ENCODE measurements at places on chromosomes 1 and 21.

DNA sequence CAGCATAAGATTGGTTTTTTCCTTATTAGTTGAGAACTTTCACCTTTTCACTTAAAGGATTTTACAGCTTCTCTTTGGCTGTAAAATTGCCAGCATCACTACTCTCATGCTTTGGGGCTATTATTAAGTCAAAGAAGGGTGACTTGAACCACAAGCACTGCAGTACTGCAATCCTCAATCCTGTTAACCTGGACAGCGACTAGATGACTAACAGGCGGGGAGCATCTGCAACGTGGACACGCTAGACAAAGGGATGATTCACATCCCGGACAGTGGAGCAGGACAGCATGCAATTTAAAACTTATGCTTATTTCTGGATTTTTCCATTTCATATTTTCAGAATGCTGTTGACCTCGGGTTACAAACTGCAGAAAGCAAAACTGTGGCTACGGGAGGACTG lies 8.1 kb downstream of the ARV1 start:
- no peak for DNase-seq

DNA sequence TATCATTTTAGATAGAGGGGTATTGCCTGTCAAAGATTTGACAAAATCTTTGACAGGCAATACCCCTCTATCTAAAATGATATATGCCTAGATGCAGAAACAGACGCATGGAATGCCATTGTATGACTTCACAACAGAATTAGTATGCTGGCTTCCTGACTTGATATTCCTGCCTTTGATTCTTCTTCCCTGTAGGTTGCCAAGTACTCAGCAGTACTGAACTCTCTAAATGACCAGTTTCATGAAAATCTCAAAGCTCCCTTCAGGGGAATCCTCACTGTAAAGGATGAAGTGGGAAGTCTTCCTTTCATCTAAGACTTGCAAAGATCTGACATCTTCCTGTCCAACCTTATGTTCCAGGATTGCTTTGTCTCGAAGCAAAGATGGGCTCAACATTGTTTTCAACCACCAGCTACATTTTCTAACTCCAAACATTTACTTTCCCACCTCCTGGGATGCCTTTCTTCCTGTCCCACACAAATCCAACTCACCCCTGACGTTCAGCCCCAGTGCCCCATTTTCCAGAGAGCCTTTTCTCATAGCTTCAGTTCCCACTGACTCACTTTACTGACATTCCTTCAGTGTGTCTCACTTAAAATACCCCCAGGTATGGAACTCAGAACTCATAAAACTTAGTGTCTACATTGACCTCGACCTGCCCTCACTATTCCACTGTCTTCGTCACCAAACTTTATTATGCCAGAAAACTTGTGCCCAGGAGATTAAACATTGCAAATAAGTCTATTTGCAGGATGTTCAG lies 67.3 kb upstream of the KCNJ6 start:
- no peak for DNase-seq

- DNase-seq = no peak
Measured at GRCh38 chr1:91752324-91752723, 133.6 kb downstream of the TGFBR3 start.

DNA sequence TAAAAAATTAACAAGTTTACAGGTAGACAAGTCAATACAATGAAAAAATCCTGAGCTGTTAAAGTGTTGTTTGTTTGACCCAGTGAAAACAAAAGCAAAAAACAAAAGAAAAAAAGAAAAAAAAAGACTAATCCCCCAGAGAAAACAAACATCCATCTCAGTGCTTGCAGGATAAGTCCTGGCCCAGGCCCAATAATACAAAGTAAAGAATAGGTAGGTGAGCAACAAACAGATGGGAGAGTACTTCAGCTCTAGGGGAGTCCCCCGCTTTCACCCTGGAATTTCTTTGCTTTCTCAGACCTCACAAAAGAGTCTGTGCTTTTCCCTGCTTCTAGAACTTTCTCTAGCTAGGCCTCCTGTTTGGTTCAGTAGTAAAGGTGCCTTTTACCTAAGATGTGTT lies 70.3 kb downstream of the ABCA4 start:
- no peak for DNase-seq

GRCh38 chr1:205324781-205325180 lies 3.2 kb upstream of the NUAK2 start:
- no peak for DNase-seq

- DNase-seq = no peak
Measured at GRCh38 chr1:13494025-13494424, 19.8 kb downstream of the LRRC38 start.

DNA sequence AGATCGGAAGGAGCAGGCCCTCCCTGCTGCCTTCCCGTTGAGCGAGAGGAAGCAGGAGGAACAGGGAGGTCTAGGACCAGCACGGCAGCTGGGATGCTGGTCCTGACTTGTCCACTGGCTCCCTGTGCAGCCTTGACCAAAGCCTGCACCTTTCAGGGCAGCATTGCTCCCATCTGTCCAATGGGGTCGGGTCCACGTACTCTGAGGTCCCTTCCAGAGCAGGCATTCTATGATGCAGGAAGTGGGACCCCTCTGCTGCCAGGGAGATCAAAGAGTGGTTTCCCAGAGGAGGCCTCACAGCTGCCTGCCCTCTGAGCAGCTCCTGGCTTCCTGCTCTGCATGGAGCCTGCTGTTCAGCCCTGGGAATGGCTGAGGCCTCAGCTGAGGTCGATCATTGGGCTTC lies 21.7 kb upstream of the ZNF362 start:
- no peak for DNase-seq

GRCh38 chr21:33136847-33137502 lies 67.0 kb downstream of the OLIG1 start:
- DNase-seq = no peak

DNA sequence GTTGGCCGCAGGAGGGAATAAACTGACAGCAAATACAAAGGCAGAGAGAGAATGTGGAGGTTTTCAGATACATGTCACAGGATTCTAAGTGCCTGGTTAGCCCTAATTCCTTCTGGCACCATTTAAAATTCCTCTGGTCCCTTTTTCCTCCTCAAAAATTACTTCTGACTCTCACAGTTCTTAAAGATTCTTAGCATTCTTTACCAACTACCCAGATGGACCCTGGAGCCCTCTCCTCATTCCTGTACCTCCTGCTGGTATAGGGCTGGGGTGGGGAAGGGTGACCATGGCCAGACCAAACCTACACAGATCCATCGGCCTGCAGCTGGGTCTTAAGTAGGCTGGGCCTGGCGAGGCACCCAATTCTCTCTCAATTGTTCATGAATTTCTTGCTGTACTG lies 7.2 kb downstream of the MKNK1 start:
- DNase-seq = no peak

DNA sequence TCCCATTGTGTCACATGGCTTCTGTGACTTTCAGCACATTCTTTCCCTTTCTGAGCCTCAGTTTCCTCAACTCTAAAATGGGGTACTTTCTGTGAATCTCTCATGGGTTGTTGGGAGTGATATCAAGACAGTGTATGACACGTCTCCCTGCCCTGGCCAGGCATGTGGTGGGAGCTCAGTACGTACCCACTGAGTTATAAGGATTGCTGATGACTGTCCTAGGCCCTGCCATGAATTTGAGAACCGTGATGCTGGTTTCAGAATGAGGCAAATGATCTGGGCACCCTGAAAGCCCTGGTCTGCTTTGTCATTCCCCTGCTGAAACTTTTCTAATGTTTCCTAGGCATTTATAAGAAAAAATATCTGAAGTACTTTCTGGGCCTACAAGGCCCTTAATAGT lies 3.6 kb downstream of the ZNF362 start:
- no peak for DNase-seq

DNA sequence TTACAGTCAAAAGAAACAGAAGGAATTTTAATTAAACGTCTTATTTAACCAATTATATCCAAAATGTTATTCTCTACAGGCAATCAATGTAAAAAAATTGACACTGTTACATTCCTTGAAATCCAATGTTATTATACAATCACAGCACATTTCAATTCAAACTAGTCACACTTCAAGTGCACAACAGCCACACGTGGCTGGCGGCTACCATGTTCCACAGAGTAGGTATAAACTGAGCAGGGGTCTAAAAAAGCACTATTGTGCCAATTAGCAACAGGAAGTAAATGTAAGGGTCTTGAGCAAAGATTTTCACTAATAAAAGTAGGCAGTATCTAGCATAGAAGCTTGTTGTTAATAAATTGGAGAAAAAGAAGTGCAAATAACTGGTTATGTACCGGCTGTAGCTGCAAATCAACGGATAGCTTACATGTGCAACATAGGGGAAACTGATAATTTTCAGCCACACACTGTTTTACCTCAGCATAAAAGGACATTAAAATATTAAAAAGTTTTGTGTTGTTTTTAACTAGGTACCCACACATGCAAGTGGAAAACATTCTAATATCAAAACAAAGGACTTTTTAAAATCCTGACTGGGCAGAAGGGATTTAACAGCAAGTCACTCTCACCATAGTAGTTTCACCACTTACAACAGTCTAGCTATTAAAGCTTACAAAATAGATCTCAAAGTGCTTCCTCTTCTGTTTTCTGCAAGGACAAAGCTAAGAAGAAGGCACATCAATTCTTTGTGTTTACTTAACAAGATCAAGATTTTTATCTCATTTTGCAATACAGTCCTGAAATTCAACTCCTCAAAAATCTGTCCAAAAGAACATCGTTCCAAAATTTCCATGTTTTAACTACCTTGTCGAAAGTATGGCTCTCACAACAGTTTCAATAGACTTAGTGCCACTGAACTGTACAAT lies 2.5 kb downstream of the CSDE1 start:
- peak; percentile 71 for DNase-seq

- DNase-seq = no peak
Measured at GRCh38 chr1:117104986-117105385, 16.6 kb downstream of the TRIM45 start.

DNA sequence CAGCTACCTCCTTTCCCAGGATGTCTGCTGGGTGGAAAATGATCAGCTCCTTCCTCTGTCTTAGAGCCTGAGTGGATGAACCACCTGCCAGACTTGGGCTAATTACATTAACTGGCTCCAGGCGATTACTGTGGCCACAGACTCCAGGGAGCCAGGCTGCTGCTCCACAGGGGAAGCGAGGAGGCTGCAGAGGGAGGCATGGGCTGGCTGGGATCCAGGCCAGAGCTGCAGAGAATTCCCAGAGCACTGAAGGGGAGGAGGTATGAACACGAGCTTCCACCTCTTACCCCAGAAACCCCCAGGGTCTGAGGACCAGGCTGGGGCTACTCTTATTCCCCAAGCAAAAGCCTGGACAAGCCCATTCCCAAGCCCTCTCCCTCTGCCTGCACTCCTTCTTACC lies 136.0 kb upstream of the KLHDC7A start:
- DNase-seq = no peak

GRCh38 chr1:182395906-182396305 lies 4.3 kb upstream of the GLUL start:
- DNase-seq = no peak

DNA sequence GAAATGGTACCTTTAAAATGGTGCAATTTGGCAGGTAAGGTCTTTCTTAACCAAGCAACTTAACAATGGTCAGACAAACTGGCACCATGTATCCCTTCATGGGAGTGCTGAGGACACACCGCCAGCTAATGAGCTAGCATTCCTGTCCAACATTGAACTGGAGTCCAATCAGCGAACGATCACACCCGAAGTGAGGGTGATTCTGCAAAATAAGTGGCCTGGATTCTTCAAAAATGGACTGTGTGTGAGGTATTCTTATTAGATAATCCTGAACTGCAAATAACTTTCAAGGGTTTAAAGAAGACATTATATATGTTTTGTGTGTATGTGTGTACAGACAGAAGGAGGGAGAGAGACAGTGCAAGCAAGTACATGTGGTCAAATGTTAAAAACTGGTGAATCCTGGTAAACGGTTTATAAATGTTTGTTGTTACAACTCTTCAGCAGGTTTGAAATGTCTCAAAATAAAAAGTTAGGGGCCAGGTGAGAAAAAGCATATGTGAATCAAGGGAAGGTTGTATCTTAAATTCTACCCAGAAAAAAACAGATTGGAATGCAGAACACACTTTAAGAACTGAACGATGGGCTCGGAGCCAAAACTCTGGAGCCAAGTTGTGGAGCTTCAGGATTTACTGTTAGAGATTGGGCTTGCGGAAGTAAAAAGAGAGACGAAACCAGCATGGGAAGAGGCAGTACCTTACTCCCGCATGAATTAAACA lies 20.9 kb downstream of the GADD45A start:
- no peak for DNase-seq

DNA sequence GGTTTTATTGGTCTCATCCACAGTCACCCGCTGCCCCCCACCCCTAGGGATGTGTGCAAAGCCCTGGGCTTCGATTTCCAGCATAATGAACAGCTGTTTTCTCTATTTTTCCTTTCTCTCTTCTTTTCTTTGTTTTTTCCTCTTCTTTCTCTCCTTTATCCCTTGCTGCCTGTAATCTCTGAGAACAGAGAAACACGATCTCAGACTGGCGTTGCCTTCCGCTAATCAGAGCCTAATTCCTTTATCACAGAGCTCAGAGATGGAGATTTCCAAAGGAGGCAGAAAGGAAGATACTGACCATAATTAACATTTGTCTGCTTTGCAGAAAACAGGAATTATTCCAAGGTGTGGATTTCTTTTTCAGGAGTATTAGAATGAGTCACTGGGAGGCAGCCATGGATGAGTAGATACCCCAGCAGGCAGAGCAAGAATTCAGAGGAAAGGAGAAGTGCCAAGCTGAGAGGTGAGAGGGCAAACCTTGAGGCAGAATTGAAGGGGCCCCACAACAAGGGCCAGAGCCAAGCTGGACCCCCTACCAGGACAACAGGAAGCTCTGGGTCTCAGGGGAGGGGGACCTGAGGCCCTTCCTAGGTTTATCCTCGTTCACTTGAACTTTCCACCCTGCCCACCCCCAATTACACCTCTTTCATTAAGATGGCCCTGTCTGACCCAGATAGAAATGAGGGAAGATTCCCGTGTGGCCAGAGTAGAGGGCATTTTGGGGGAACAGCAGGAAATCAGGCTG lies 33.3 kb downstream of the MATN1 start:
- DNase-seq = no peak

DNA sequence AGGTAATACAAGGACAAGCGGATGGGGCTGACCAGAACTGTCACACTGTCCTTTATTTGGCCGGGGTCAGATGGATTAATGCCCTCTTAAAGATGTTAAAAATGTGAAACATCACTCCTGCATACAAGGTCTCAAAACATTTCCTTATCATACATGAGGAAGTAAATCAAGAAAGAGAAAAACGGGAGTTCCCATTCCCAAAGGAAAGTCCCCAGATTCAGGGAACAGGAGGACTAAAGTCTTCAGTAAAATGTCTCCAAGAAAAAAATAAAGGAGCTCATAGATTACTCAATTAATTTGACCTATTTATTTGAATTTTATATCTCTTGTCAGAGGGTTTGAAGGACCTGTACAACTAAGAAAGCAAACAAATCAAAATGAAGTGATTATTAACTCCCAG lies 13.4 kb upstream of the HSD11B1 start:
- no peak for DNase-seq

DNA sequence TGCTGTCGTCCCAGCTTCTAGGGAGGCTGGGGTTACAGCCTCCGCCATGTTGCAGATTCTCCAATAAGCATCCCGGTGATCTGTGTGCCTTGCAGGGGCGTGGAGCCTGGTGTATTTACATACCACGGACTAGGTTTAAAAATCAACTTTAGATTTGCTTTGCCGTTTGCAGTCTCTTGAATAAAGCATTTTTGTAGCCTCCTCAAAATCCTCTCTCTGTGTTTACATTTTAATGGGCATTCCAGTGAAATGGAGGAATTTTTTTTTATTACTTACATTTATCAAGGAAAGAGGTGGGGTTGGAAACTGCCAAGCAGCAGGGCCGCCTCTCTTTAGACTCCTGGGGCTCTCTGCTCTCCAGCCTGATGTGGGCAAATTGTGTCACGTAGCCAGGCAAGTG lies 437.5 kb upstream of the VAMP3 start:
- no peak for DNase-seq

Measured in AML-193 (cell line).